Heart right ventricle (tissue), 16 donors: ENCODE measurements at places on chromosomes 1 and 21. TPM values are rescaled to one million over a fixed set of nuclear protein-coding genes. Genes with fewer than 3 reads are reported as not detected.

GRCh38 chr1:191831572-191831971 is 326.7 kb upstream of the RGS18 start:
- DNase-seq = no peak

DNA sequence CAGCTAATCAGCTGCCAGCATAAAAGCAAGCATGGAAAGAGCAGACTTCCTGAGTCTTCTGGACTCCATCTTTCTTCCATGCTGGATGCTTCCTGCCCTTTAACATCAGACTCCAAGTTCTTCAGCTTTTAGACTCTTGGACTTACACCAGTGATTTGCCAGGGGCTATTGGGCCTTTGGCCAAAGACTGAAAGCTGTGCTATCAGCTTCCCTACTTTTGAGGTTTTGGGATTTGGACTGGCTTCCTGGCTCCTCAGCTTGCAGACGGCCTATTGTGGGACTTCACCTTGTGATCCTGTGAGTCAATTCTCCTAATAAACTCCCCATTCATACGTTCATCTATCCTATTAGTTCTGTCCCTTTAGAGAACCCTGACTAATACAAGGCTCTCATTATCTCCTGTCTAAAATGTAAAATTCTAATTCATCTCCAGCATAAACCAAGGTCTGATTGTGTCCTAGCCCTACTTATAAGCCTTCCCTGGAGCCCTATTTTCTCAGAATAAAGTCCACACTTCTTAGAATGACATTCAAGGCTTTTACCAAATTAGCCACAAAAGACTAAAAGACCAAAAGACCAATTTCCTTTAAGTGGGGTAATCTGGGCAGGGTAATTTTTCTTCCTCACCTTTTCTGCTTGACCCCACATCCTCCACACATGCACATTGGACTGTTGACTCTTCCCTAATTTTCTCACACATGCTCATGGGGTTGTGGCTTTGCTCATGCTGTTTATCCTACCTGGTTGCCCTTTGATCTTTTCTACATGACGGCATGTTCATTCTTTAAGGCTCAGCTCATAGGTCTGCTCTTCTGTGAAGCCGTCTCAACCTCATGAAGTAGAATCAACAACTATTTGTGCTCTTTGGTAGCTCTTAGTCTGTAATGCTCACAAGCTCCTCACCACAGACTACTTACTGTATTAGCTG is 18.1 kb upstream of the ENAH start:
- DNase-seq = no peak

DNA sequence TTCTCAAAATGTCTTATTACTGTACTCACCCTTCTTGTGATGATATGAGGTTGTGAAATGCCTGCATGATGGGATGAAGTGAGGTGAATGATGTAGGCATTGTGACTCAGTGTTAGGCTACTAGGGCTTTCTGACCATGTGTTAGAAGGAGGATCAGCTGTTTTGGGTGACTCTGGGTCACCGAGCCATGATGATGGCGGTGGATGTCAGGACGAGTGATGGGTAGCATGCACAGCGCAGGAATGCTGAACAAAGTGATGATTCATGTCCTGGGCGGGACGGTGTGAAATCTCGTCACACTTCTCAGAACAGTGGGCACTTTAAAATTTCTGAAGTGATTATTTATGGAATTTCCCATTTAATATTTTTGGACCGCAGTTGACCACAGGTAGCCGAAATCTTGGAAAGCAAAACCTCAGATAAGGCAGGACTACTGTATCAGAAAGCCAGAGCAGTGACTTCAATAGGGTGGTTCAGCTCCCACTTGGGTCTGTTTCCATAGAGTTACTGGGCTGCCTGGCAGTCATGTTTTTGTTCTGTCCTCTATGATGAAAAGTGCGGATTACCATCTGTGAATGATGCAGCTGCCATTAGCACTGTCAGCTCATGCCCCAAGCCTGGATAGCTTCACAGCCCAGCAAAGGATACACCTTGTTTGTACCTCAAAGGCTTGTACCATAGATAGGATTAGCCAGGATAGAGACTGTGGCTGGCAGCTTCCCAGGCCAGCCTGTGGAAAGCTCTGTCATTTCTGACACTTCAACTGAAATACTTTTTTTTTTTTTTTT is 26.6 kb downstream of the IL6R start:
- no peak for DNase-seq

DNA sequence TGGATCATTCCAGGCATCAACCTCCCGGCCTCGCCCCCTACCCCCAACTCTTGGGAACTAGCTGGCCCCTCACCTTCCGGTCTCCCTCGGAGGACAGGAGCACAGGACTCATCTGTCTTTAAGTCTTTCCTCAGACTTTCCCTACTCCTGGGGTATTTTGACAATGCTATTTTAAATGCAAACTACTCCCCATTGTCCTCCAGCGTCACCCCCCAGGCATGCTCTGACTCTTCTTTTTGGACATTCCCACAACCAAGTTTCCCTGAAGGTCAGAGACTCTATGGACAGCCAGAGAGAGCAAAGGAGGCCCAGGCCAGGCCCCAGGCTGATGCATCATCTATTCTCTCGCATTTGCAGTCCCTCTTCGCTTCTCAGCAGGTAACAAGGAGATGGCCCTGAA is 424.3 kb downstream of the PCP4 start:
- no peak for DNase-seq

DNA sequence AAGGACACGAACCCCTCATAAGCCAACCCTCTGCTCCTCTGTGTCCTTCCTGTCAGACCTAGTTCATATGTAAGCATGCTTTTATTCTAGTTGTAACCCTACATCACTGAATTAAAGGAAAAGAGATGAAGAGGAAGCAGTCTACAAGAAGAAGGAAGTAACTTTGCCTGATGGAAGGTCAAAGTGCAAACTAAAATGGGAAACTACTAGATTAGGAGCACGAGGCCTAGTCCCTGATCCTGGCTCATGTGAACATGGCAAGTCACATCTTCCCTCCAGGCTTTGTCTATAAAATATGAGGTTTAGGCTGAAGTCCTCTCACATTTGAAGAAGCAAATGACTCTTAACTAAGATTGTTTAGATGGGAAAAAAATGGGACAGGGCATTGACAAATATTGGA is 13.2 kb downstream of the ZMYND12 start:
- DNase-seq = no peak

The KCNH1 gene
- 0.09 TPM for total RNA-seq

The RAVER2 gene
- 22.2 TPM for total RNA-seq
